Femur (tissue), 1 donor: ENCODE measurements at places on chromosomes 11 and 22.

- DNase-seq = no peak
Observed at GRCh38 chr11:19426011-19426755, 185.4 kb upstream of the E2F8 start.

- DNase-seq = no peak
Observed at GRCh38 chr11:34449013-34449412, 10.3 kb downstream of the CAT start.

- no peak for DNase-seq
Observed at GRCh38 chr11:72157131-72157530, 21.6 kb downstream of the FOLR3 start.

GRCh38 chr11:115493905-115494304, 10.3 kb downstream of the CADM1 start:
- DNase-seq = no peak

DNA sequence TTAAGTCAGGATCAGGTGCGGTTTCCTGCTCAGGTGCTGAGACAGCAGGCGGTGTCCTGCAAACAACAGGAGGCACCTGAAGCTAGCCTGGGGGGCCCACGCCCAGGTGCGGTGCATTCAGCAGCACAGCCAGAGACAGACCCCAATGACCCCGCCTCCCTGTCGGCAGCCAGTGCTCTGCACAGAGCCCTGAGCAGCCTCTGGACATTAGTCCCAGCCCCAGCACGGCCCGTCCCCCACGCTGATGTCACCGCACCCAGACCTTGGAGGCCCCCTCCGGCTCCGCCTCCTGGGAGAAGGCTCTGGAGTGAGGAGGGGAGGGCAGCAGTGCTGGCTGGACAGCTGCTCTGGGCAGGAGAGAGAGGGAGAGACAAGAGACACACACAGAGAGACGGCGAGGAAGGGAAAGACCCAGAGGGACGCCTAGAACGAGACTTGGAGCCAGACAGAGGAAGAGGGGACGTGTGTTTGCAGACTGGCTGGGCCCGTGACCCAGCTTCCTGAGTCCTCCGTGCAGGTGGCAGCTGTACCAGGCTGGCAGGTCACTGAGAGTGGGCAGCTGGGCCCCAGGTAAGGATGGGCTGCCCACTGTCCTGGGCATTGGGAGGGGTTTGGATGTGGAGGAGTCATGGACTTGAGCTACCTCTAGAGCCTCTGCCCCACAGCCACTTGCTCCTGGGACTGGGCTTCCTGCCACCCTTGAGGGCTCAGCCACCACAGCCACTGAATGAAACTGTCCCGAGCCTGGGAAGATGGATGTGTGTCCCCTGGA, at the start of gene MYO7A:
Gene MYO7A, plus strand, starts transcription at position 327 of the 772 bp plus-strand sequence. CDS start 2,389 bp downstream, outside the sequence.
- DNase-seq = peak; percentile 76

- peak; percentile 52 for DNase-seq
Observed at GRCh38 chr11:33779849-33780528, 5.7 kb upstream of the FBXO3 start.

- no peak for DNase-seq
Observed at GRCh38 chr22:49588739-49589138, 238.9 kb downstream of the BRD1 start.

GRCh38 chr22:17411213-17411612, 42.0 kb downstream of the CECR2 start:
- DNase-seq = peak; percentile 52

DNA sequence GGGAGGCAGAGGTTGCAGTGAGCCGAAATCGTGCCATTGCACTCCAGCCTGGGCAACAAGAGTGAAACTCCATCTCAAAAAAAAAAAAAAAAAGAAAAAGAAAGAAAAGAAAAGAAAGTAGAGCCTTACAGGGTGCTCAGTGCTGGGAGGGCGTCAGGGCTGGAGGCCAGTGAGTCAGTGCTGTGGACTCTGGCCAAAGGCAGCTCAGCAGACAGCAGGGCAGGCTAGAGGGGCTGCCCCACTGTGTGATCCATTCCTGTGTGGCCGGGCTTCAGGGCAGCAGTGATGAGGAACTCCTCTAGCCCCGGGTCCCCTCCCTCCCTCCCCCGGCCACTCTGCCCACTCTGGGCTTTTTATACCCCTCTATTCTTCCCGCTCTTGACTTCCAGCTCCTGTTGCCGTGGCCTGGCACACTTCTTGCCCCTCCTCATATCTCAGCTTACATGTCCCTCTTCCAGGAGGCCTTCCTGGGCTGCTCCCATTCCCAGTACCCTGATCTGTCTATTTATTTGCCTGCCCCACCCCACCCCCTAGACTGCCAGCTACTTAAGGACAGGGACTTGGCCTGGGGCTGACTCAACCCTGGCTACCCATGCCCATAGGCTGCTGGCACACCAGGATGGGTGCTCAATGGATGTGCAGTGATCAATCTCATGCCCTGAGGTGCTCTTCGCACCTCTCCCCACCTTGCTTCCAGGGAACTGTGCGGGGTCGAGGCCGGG, 10.1 kb downstream of the SYT12 start:
- DNase-seq = peak; percentile 56

- no peak for DNase-seq
Observed at GRCh38 chr22:35917651-35918050, 111.0 kb downstream of the RBFOX2 start.

- DNase-seq = peak; percentile 75
Observed at GRCh38 chr11:47186700-47187695, 764 bp upstream of the PACSIN3 start.

- no peak for DNase-seq
Observed at GRCh38 chr11:46894961-46895360, 23.4 kb downstream of the LRP4 start.

GRCh38 chr22:25176799-25177198, 22.9 kb upstream of the CRYBB3 start:
- DNase-seq = no peak

- peak; percentile 71 for DNase-seq
Observed at GRCh38 chr22:35549328-35549727, 8.7 kb downstream of the RASD2 start.

DNA sequence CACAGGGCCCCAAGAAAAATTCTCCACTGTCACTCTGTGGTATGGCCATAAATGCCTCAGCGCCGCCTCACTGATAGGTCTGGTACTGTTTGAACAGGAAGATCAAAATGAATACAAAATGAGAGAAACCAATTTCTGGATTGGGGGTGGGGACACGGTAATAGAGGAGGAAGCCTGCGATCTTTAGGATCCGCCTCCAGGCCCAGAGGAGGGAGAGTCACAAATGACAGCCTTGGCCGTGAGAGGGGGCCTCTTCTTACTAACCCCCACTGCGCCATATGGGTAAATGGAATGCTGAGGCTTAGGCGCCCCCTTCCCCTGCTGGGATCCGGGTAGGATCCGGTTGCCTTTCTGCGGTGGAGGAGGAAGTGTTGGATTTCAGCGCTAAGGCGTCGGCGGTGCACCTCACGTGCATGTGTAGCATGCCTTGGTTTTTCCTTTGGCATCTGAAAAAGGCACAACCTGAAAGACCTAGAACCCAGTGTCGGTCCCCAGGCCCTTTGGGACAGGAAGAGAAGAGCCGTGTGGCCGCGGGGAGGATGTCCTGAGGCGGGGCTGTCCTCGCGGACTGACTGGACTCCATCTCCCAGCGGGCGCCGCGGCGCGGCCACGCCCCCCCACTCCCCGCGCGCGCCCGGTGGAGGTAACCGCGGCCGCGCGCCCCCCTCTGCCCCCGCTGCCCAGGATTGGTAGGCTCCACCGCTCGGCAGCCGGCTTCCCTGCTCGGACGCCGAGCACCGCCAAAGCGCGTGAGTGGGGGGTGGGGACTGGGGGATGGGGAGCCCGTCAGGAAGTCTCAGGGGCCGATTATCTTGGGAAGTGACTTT, 718 bp upstream of the MADD start:
- DNase-seq = peak; percentile 92

DNA sequence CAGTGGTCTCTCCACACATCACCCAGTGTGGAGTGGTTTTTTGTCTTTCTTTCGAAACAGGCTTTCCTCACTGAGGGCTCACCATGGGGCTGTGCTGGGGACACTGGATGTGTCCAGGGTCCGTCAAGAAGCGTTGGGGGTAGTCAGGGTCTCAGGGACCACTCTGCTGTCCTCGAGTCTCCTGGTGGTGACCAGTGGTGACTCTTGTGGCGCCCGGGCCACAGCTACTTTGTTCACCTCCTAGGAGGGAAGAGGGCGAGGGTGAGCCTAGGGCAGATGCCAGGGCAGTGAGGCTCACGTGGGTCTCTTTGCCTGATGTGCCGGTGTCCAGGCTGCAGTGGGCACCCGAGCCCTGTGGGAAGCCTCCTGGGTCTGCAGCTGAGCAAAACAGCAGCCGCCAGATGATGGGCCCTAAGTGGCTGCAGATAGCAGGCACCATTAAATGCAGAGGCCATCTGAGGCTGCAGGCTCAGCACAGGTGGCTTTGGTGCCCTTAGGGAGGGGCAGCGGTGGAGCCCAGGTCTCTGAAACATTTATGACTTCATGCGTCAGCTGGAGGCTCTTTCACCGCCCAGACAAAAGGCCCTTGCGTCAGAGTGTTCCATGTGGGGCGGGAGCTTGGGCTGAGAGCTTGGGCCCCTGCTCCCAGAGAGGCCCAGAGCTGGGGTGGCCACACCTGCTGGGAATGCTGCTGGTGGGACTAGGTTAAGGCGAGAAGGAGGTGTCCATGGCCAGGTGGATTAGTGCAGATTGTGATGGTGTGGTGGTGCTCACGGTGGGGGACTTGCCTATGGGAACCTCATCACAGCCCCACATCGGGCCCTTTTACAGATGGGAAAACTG, 29.5 kb downstream of the KCNQ1 start:
- no peak for DNase-seq

DNA sequence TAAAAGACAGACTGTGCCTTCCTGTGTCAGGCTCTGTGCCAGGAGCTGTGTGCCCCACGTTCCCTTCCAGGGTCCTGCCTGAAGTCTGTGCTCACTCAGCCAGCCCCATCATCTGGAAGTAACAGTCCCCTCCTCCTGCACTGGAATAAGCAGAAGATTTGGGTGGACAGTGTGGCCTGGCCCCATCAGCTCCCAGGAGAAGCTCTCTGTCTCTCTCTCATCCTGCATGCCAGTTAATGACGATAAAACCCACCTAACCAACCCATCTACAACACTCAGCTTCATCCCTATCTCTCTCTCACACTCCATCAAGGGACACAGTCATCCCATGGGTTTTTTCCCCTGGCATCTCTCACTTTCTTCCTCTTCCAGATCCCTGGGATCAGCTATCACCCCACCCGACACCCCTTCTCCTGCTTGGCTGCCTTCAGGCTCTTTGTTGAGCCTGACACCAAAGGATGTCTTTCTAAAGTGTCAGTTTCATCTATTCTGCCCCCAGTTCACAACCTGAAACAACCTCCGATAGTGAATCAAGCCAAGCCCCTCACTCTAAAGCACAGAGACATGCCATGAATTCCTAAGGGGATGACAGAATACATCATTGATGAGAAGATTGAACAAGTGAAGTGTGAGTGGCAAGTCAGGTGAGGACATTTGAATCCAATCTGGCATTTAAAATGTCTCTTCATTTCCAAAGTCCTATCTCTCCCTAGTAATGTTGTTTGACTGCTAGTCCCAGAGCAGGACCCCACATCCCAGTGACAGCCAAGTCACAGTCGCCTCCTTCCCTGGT, 91.4 kb upstream of the TOP3B start:
- DNase-seq = no peak

DNA sequence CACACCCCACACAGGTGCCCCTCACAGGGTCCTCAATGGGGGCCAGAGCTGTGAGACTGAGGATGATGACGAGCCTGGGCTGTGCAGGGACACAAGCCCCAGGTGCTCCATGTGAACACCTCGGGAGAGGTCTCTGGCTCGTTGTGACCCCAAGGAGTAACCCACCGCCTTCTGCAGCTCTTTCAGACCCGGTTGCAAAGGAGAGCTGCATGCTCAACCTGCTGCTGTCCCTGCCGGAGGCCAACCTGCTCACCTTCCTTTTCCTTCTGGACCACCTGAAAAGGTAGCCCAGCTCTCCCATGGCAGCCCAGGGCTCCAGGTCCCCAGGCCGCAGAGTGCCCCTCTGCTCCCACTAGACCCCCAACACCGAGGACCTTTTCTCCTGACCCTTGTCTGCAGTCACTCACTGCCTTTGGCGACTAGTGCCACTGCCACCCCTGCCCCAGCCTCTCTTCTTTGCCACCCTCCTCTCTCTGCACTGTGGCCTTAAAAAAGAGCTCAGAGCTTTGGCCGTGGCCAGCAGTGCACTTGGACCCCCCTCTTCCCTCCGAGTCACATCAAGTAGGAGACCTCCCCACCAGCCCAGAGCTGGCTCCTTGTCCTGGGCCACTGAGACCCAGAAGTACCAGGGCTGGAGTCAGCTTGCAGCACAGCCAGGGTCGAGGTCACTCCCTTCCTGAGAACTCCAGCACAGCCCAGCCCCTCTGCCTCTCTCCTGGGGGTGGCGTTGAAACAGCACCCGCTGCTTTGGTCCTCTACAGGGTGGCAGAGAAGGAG, 133.7 kb downstream of the BCR start:
- DNase-seq = no peak

GRCh38 chr11:44116234-44116830, 20.9 kb downstream of the EXT2 start:
- DNase-seq = no peak
